ENCODE measurements at places on chromosomes 12 and 14.

GRCh38 chr14:93543766-93544165 is 113.0 kb downstream of the UNC79 start:
- DNase-seq, result peak; percentile 29

DNA sequence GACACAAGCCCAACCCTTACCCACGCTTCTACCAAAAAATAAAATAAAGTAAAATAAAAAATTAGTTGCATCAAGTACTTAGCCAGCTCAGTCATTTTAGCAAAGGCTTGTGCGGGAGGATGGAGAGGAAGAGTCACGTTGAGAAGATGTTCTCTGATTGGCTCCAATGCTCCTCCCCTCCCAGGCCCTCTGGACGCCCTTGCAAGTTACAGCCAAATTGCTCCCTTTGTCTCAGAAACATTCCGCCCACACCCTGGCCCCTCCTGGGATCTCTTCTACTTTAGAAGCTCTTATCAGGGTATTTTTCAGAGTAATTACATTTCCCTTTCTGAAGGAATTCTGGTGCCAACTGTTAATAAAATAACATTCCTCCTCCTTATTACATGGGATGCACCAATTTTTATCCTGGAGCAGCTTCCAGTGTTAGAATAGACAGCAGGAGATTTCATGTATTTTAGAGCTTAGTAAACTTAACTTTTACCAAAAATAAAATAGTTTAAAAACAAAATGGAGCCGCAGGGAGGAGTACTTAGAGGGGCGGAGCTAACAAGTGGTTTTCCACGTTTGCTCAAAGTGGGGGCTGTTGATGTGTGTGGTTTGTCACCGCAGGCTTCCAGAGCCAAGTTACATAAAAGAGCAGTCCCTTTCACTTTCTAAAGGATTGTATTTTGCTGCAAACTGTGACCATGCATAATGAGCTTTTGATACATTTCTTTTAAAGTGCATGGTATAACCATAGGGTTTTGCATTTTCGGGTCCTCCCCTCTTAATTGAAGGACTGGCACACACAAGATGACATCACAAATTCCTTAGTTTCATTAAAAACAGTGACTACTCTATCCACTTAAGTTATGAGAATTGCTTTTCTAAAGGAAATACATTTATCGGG is 71.7 kb upstream of the RAP1B start:
- DNase-seq, result peak; percentile 79

DNA sequence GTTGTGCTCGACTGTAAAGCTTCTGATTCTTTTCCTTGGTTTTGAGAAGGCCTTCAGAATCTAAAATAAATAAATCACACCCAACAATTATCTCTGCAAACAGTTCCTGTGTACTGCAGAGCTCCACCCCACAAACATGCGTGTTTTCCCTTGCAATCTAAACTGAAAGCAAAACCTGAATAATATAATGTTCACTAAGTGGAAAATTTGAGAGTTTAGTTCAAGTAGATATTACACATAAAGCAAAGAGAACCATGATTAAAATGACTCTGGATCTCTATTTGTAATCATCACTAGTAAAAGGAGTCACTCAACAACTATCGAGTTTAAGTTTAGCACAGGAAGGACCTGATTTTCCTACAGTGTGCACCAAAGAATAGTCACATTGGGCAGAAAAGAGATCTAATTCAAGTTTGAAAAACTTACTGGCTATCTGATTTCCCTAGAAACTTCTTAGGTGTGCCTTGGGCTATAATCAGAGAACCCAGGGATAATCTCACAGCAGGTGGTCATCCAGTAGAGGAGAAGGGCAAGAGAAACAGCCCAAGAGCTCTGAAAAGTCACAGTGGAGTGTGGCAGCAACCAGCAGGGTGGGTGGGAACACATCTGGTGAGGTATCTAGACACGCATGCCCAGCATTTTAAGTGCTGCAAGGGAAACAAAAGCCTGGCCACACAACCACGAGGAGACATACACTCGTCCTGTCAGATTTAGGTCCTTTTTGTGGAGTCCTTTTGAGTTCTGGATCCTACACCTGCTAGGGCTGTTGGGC is 25.4 kb downstream of the ATG14 start:
- DNase-seq, result no peak

DNA sequence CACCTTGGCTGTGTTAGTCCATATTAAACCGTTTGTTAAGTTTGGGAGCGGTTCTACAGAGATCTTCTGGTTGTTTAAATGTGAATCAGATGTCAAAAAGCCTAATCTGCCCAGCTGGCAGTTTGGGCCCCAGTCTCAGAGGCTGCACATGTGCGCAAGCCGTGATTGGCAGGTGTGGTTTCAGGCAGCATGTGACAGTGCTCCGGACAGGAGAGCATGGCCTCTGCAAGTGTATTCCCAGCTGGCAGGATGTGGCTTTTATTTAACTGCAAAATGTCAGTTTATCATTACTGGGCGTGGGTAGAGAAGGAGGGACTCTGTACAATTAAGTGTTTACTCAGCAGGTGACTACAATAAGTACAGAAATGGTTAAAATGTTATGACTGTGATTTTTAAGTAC is 77.5 kb downstream of the PELI2 start:
- no peak for DNase-seq

GRCh38 chr12:43109631-43110345 is 442.2 kb downstream of the ADAMTS20 start:
- DNase-seq, result no peak

- DNase-seq, result no peak
Measured at GRCh38 chr12:15772405-15773018, 16.7 kb downstream of the EPS8 start.

GRCh38 chr14:87898301-87898700 is 94.7 kb downstream of the GALC start:
- DNase-seq, result no peak

DNA sequence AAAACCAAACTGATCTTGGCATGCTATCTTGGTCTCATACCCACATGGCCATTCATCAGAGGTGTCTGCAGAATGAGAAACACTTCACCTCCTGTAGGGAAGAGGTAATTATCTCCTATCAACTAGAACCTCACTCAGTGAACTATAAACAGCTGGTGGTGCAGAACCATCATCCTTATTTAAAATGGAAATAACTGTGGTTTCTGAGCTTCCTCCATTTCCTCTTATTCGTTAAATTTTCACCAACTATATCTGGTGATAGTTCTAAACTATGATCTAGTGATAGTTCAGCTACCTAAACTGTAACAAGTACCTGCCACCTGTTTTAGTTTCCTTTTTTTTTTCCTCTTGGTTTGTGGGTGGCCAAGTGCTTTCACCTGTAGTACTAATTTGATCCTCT is 218.5 kb downstream of the FUT8 start:
- no peak for DNase-seq

DNA sequence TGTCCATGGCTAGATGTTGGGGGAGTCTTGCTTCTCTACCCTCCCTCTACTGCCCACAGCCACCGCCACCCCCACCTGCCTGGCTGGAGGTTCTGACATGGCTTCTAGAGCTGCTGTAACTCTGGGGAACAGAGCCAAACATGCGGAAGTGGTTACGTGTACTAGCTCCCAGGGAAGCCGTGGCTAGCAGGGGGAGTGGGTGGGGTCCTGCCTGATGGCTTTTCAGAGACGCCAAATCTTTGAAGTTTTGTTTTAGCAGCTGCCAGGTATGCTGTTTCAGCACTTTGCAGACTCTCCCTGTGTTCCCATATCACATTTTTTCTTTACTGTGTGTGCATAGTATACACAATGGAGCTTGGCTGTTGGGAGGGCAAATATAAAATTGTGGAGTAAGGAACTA is 150.3 kb downstream of the TGFB3 start:
- DNase-seq, result peak; percentile 26

DNA sequence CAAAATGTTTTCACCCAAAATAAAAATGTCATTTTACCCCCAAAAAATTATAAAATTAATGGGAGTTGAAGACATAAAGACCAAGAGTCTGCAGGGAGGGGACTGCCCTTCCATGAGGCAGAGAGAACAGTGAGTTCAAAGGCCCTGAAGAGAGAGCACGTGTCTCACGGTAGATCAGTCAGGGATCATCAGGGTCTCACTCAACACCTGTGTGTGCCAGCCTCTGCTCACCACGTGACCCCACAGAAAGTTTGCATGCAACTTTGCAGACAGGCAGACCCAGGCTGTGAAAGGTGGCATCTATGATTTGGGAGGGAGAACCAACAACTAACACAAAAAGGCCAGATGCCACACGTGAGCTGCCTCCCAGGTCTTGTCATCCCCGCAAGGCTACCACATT is 33.1 kb downstream of the CLMN start:
- no peak for DNase-seq

DNA sequence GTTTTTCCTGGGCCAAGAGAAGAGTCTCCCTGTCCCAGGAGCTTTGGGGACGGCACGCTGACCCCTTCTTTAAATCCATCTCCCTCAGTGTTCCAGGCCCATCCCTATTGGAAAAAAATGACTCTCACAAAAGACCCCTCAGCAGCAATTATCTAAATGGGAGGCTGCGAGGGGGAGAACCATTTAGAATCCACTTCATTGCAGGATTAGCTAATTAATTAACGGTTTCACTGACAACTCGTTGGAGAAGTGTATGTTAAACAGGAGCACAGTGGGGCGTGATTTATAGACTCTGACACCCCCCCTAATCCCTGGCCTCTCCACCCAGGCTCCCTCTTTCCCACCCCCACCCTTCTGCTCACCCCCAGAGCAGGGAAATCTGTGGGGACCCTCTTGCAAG is 162.8 kb upstream of the LHX5 start:
- no peak for DNase-seq

DNA sequence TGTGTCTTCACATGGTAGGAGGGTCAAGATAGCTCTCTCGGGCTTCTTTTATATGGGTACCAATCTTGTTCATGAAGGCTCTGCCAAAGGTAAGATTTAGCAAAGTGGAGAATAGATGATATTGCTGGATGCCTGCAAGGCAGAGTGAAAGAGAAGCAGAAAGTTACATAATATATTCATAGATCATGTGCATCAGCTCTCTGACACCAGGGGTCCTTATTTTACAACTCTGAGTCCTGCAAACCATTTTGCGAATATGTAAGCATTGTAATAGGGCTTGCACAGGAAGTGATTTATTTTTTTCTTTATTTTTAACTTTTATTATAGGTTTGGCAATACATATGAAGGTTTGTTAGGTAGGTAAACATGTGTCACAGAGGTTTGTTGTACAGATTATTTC is 31.8 kb downstream of the CRADD start:
- DNase-seq, result no peak
